ENCODE measurements at places on chromosomes 2 and 18.

- no peak for DNase-seq
Measured at GRCh38 chr2:237483018-237483731, 3.9 kb upstream of the MLPH start.

DNA sequence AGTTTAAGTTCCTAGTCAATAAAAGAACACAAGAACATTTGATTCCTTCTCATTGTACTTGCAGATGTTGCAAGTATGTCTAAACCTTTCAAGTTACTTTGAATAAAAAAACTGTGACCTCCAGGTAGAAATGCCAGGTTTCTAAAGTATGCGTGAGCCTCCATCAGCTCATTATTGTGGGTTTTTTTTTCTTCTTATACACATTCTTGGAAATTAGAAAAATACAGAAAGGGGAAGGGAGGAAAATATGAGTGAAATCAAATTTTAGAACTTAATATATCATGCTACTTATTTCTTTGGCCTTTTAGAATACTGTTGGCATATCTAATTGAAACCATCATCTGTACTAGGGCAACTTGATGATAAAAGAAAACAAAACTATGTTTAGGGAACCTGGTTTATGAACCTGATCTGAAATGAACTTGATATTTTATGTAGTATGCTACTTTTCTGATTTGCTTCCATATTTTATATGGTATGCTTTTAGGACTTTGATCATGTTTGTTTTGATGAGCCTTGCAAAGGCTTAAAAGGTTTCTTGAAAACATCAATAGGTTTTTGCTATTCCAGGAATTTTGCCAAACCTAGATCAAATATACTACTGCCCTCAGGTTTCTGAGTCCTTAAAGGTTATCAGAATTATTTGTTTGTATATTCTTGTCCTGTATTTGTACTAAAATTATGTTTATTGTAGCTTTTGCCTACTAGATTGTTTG lies 130.7 kb upstream of the MAP3K20 start:
- DNase-seq = no peak

DNA sequence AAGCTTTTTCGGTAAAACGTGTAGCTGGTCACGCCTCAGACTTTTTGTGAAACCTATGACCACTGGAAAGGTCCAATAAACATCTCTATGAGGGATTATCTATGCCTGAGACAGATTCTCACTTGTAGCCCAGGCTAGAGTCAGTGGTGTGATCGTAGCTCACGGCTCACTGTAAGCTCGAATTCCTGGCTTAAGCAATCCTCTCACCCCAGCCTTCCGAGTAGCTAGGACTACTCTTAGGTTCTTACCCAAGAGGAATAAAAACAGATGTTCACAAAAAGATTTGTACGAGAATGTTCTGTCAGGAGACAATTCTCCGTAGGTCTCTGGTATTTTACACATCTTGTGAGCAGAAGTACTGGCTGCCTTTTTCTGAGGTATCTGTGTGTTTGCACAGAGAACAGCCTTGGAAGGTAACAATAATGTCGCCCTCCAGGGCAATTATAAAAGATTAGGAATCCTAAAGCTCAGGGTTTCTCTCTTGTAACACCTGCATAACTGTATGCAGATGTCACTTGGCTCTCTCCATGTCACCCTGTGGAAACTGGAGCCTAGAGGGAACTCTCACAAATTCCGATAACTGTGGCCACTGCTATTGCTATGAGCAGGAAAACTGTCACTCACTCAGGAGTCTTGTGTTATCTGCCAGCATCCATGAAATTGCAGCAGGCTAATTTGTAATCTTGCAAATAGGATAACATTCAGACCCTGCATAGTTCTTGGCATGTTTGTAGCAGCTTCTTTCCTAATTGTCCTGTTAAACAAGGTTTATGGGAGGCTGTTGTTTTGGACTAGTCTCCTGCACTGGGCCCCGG lies 25.5 kb upstream of the RALBP1 start:
- no peak for DNase-seq

- DNase-seq = no peak
Measured at GRCh38 chr2:12549641-12550040, 167.1 kb upstream of the TRIB2 start.

GRCh38 chr18:63220903-63221302 lies 98.7 kb downstream of the BCL2 start:
- DNase-seq = no peak

DNA sequence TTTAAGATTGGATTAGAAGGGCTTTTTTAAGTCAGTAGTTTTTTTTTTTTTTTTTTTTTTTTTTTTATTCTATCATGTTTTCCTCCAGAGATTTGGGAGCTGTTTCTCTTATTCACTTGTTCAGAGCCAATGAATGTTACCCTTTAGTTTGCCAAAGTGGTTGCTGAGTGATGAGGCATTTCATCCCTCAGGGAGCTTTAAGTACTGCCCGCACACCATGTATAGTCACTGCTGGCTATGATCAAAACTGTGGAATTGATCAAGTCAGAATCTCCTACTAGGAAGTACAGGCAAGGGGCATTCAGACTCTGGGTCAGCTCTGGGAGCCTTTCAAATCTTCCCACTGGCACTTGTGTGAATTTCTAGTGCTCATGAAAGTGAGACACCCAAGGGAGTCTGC lies 201.6 kb downstream of the IKZF2 start:
- no peak for DNase-seq

DNA sequence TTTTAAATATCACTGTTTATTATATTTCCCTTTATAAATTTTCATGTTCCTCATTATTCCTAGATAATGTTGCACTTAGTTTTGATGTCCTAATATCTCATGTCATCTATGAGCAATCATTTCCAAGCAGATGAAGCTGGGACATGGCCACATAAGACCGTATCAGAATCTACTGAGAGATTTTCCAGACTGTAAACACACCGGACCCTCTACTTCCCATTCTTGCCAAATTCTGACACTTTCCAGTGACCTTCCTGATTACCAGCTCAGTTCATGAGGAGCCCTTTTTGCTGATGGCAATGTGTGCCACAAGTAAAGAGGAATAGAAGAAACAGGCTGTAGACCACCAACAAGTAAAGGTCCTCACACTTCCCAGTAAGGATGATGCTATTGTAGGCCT lies 20.3 kb upstream of the PDE1A start:
- no peak for DNase-seq

All from NCI-H2081 treated with DMSO at 0.1 percent for 48 hours (cell line).